ENCODE measurements at places on chromosomes 3 and 15.

DNA sequence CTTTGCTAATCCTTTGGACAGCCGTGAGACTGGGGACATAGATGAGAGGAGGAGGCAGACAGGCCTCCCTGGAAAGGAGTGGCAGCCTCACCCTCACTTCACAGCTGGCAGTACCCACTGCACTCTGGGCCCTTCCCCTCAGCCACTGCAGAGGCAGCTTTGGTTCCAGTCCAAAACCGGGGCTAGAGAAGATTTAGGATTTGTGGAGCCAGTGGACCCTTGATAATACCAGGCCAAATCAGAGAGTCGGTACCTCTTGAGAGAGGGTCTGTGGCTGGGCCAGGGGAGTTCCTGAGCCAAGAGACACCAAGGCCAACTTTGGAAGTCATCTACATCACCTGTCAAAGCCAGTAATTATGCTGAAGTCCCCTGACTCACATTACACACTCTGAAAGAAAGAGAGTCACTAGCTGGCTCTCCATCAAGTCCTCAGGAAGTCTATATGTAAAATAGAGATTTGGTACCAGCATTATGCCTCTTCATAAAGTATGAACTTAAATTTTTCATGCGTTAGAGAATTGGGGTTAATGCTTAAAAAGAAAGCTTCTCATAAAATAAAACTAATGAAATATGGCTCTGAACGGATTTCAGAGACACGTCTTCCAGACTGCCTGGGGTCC, 244.1 kb upstream of the SEMA6D start:
- no peak for DNase-seq

- no peak for DNase-seq
These were observed 14.1 kb upstream of the CA12 start for GRCh38 chr15:63395730-63396151.

DNA sequence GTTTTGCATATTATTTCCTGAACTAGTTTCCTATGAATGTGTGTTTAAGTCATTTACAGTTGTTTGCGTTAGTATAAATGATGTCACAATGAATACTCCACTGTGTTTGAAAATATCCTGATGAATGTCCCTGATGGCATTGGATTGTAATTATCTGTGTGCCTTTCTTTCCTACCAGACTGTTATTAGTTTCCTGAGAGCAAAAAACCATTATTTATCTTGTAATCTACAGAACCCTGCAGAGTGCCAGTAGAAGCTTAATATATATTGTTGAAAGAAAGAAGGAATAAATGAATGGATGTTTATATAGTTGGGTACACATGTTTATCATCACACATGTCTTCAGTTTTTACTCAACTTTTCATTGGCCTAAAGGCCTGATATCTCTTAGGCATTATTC, 312.6 kb downstream of the AGBL1 start:
- DNase-seq = no peak

DNA sequence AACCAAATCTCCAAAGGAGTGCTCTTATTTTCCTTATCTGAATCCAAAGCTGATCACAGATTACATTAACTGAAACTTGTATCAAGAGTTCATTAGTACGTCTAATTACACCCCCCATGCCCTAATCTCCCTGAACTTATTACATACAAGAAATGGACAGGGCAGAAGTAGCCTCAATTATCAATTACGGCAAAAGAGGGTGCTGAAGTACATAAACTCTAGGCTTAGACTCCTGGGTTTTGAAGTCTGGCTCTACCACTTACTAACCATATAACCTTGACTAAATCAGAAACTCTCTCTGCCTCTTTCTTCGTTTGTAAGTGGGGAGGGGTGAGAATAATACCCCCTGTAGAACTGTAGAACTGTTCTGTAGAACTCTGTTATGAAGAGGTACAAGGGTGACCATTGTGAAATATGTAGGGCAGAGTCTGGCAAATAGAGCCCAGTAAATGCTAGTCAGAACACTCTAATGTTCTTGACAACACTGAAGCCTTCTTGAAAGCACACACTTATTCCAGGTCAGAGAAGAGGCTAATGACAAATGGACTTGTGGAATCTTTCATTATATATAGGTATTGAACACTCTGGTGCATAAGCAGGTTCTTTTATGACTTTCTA, 19.6 kb upstream of the OR5K4 start:
- DNase-seq = no peak

- peak; percentile 82 for DNase-seq
These were observed 9.2 kb upstream of the RBSN start for GRCh38 chr3:15108082-15108545.

GRCh38 chr15:93146601-93147000, 57.6 kb upstream of the RGMA start:
- DNase-seq = no peak

- DNase-seq = peak; percentile 67
These were observed 228.0 kb downstream of the UACA start for GRCh38 chr15:70535071-70535954.

GRCh38 chr3:188339410-188340295, 185.7 kb downstream of the LPP start:
- peak; percentile 63 for DNase-seq

- DNase-seq = no peak
These were observed 17.2 kb downstream of the TSEN2 start for GRCh38 chr3:12501360-12502020.

DNA sequence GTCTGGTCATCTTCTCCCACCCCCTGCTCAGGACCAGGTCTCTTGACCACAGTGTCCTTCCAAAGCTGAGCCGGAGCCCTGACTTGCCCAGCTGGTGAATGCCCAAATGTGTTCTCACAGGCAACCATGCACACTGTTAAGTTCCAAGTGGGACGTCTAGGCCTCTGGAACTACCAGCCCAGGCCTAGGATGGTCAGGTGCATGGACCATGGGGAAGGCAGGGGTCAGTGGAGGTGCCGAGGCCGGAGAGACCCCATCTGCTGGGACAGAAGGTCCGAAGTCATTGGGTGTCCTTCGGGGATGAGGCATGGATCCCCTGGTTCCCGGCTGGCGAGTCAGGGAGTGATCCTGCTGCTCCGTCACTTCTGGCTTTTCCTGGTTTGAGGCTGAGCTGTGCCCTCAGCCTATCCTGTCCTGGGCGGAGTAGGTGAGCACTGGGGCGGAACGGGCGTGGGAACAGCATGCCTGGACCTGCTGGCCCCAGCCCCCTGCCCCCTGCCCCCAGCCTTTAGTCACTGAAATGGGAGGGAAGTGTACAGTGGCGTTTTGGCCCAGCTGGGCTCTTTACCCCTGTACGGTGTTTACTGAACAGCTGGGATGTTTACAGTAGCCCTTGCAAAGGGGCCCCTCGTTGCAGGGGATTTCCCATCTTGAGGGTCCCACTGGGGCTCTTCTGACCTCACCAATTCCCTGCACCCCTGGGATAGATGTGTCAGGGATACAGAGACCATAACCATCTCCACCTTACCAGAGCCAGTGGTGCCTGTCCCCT, 12.1 kb downstream of the SEMA3F start:
- DNase-seq = no peak

- DNase-seq = no peak
These were observed 81.0 kb upstream of the NMNAT3 start for GRCh38 chr3:139758654-139759291.

DNA sequence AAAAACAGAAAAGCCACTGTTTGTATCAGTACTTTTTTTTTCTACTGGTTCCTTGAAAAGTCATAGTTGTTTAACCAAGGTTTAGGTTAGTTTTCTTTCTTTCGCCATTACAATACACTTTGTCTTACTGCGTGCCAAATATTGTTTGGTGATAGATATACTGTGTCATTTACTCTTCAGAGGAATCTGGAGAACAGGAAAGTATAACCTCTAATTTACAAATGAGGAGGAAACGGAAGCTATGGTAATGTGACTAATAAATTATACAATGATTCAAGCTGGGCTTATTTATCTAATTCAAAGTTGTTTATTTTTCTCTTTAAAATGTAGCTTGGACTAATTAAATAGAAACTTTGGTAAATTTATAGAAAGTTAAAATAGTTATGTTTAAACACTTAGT, 96.2 kb upstream of the ROBO2 start:
- no peak for DNase-seq

- no peak for DNase-seq
These were observed 3.9 kb upstream of the SENP2 start for GRCh38 chr3:185582236-185582635.

GRCh38 chr15:92576597-92577200, 78.9 kb downstream of the FAM174B start:
- DNase-seq = no peak

DNA sequence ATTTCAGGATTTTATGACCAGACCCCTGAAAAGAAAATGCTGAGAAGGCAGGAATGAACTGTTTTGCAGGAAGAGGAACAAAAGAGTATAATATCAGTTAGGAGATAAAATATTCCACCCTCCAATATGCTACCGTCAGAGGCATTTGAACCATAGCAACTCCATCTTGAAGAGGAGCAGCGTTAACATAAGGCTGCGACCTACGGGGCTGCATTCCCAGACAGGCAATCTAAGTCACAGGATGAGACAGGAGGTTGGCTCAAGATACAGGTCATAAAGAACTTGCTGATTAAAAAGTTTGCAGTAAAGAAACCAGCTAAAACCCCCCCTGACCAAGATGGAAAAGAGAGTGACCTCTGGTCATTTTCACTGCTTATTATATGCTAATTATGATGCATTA, 22.9 kb downstream of the CCDC39 start:
- DNase-seq = no peak

GRCh38 chr3:132804498-132804897, 82.3 kb upstream of the NPHP3 start:
- DNase-seq = no peak

DNA sequence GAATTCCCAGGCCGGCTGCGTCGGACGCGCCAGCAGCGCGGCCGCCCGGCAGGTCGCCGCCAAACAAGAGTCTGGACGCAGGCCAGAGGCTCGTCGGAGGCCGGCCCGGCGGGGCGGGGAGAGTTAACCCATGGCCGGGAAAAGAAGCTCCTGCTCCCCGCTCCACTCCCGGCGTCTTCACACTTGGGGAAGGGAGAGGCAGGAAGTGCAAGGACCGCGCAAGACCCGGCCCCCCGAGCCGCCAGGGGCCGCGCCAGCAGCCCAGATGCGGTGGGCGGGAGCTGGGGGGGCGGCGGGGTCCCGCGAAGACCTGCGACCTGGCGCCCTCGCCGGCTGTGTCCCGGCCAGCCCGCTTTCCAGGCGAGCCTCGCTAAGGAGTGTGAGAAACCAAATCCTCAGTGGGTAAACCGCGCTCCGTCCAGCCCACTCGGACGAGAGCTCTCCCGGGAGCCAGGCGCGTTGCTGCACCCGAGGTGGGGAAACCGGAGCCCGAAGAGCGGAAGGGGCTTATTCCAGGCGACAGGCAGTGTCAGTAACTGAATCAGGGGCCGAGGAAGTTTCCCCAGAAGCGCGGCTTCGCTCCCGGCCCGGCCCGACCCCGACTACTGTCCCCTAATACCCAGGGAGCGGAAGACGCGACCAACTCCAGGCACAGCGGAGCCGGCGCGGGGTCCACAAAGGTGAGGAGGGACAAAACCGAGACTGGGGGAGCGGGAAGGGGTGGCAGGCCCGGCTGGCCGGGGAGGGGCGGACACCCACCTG, 721 bp downstream of the ADAMTS7 start:
- DNase-seq = peak; percentile 48

DNA sequence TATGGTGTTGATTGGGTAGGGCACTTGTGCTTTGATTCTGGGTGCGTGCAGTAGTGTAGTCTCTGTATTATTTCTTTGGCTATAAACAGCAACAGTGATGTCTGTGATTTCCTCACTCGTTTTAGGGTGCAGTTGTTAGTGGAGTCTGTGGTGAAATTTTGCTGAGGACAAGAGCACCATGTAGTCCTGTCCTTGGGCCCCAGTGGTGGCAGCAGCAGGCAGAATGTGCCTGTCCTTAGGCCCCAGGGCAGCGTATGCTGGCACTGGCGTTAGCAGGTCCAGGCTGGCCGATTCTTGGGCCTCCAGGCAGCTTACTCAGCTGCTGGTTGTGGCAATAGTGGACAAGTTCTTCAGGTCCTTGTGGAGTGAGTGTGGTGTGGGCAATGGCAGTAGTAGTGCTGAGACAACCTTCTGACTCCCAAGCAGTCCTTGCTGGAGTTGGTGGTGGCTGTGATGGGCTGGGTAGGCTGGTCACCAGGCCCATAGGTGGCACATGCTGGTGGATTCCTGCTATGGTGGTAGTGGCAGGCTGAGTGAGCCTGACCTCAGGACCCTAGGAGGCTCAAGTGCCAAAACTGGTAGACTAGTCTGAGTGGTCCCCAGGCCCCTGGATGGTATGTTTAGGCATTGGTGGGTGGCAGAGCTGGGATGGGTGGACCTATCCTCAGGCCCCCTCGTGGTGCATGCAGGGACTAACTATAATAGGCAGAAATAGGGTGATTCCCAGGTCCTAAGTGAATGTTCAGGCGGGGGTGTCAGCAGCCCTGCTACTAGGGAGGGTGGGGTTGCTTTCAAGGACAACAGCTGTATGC, 56.3 kb downstream of the TNFAIP8L3 start:
- DNase-seq = no peak

Measured in activated T-cell treated with anti-CD3 and anti-CD28 coated beads, Interleukin-2, amount 50 U/mL, for 24 hours (primary cell).